Activated CD4-positive, alpha-beta T cell treated with anti-CD3 and anti-CD28 coated beads, Interleukin-2, amount 50 U/mL, for 4 hours (primary cell): ENCODE measurements at places on chromosomes 16 and 17.

DNA sequence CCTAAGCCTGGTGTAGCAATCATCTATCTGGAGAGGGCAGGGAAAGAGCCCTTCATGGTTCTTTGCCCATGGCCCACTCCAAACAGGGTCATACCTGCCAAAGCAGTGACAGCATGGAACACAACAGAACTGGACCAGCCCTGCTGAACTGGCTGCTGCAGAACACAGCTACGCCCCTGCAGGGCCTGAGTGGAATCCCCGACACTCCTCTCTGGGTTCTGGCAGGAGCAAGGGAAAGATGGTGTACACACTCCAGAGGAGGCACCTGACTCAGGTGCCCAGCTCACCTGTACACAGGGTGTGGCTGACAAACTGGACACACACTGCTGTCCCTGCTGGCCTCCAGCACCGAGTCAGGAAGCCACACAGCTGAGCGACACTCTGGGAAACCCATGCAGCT lies 19.8 kb downstream of the MIEF2 start:
- no peak for DNase-seq

GRCh38 chr16:50274326-50275097 lies 8.2 kb downstream of the ADCY7 start:
- no peak for DNase-seq

DNA sequence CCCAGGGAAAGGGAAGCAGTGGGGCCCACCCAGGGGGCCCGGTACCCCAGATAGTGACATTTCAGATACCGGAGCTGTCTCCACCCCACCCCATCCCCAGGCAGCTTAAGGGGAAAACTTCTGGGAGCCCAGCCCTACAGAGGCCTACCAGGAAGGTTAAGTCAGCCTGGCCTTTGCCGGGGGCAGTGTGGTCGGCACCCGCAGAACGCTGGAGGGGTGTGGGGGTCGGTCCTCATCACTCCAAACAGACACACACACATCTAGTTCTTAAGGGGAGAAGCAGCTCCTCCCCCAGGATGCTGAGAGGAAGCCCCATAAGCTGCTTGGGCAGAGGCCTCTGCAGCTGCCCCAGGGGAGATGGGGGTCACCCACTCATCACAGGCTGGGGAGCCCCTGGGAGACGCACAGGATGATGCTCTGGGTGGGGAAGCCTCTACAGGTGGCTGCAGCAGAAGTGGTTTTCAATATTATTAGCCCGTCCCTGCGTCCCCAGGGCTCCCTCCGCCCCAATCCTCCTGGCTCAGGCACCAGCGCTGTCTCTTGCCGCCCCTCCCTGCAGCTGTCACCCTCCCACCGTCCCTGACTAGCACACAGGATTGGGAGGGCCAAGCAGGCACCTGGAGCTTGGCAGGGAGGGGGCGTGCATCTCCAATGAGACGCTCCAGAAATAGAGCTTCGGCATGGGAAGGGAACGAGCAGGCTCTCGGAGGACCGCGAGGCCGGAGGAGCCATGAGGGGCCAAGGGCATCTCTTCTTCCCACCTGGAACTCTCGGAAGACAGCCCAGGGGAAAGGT lies 1.4 kb upstream of the ABR start:
- no peak for DNase-seq

GRCh38 chr16:79747688-79748087 lies 147.2 kb upstream of the MAF start:
- no peak for DNase-seq

DNA sequence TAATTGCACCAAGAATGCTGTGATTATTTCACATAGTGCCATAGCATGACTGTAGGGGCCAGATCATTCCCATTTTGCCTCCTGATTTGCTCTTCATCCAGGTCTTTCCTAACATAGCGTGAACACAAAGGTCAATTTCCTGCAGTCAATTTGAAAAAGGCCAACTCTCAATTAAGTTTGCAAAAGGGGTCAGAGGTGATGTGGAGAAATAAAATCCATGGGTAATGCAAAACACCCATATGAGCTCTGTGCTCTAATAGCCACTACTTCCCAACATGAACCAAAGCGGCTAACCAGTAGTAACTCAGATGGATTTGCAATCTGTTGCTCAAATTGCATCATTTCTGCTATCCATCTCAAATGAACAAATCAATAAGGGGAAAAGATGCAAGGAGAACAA lies 275.5 kb upstream of the SOX9 start:
- DNase-seq = no peak

GRCh38 chr16:81455006-81455405 lies 10.4 kb downstream of the CMIP start:
- DNase-seq = no peak

- DNase-seq = peak; percentile 24
These were observed 768 bp upstream of the TBX6 start for GRCh38 chr16:30092373-30093010.

GRCh38 chr17:3718201-3718600 lies 5.5 kb upstream of the HASPIN start:
- no peak for DNase-seq

GRCh38 chr17:64117981-64118979 lies 11.7 kb downstream of the ERN1 start:
- DNase-seq = no peak

DNA sequence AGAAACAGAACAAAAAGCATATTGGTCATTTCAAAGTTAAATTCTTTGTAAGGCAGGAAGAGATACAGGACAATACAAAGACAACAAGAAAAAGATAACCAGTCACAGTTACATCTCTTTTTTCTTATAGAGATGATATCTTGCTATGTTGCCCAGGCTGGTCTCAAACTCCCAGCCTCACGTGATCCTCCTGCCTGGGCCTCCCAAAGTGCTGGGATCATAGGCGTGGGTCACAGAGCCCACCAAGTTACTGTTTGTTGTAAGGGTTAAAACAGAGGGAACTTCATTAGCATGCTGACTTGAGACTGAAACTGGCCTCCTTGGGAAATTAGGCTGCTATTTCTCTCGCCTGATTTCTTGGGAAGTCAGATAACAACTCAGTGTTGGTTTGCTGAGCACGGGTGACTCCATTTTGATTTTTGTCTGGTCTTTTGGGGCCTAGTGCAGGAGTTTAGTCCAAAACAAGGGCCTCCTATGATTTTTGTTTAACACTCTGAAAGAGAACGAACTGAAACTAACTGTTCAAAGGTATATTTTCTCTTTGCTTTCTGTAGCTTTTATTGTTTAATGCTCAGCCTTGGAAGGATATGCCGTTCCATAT lies 31.5 kb upstream of the SEC14L1 start:
- no peak for DNase-seq

DNA sequence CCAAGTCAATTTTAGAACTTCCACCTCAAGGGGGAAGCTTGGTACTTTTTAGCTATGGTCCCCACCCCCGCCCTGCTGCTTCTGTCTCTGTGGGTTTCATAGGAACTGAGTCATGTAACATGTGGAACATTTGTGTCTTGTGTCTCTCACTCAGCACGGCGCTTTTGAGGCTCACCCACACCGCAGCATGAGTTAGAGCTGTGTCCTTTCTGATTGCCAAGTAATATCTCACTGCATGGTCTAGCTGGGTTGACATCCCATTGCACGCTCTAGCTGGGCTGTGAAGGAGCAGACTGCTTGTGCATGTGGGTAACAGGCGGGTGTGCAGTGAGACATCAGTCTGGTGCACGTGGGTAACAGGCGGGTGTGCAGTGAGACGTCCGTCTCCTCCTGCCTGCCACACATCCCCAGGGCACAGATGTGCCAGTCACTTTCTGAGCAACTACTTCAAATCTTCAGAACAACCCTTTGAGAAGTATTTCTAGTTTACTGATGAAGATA lies 26.4 kb upstream of the SLC7A5 start:
- DNase-seq = peak; percentile 80

DNA sequence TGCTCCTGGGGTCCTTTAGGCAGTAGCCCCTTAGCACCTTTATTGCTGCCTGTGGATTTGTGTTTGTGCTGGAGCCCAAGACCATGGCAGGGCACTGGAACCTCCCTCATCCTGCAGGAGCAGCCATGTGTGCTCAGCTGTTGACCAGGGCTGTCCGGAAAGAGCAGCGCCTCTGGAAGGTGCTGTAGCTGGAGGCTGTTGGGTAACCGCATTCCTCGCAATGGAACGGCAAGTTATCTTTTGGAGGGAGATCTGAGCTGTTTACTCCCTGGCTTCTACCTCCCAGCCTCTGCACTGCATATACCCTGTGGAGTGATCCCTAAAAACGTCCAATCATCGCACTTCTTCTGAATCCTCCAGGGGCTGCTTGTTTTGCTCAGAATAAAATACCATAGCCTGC lies 291.0 kb downstream of the SNX29 start:
- no peak for DNase-seq

DNA sequence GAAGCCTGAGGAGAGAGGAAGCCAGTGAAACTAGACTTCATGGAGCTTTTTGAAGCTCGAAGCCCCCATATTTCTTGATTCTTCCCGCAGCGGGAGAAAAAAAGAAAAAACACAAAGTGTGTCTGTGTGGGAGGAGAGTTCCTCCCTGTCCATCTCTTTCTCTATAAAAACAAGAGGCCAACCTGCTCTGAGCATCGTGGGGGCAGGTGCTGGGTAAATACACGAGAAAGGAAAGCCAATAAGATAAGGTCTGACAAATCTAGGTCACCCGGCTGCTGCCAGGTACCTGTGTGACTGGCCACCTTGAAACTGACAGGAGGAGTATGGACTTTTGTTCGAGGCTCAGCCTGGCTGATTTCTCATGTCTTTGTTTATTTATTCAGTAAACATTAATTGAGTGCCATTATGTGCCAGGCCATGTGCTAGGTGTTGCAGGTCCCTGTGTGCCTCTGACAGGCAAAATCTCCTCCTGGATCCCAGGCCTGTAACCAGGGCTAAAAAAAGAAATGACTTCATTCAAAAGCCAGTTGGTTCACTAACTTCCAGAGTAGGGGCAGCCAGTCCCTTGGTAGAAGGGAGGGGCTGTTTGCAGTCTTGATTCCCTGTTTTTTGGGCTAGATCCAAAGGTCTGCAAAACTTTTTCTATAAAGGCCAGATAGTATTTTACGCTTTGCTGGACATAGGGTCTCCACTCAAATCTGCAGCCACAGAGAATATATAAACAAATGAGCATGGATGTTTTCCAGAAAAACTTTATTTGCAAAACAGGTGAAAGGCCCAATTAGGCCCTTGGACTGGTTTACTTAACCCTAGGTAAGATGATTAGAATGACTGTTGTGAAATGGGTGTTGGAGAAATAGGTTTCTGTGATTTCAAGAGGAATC lies 35.6 kb downstream of the YPEL2 start:
- no peak for DNase-seq

DNA sequence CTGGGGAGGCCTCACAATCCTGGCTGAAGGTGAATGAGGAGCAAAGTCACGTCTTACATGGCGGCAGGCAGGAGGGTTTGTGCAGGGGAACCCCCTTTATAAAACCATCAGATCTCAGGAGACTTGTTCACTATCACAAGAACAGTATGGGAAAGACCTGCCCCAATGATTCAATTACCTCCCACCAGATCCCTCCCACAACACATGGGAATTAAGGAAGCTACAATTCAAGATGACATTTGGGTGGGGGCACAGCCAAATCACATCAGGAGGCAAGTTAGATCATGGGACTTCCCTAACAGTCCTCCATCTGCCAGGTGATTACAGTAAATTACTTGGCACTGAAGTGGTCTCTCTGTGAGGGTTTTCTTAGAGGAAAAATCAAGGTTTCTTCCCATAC lies 5.3 kb downstream of the TMEM114 start:
- no peak for DNase-seq

DNA sequence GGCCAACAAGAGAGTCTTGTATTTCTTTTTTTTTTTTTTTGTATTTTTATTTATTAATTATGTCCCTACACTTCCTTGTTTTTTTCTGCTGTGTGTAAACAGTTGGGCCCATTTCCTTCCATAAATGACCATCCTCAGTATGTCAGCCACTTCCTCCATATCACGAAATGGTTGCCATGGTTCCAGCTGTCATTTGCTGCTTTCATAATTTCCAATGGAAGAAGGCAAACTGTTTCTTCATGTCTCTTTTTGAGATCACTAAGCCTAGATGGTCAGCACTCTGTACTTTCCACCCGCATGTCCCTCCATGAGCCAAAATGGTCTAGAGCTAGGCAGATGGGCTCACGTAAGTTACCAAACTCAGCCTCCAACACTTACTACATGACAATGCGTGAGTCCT lies 133.5 kb upstream of the FOXF1 start:
- DNase-seq = no peak

DNA sequence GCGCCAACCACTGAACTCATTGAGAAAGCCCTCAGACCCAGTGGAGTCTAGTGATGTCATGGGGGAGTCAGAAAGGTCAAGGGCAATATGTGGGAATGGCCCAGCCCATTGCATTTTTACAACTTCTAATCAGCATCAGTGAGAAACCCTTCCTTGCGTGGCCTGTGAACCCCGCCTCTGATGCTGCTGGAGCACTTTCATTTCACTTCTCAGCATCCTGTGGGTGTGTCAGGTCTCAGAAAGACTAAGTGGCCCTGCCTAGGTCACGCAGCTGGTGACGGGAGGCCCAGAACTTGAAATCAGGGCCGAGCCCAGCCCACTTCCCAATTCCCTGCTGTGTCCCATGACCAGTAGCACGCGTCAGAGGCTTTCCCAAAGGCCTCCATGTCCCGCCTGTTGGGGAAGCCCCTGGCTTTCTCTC lies 6.1 kb downstream of the DNAI2 start:
- peak; percentile 42 for DNase-seq

GRCh38 chr17:70153210-70153609 lies 16.1 kb upstream of the KCNJ2 start:
- DNase-seq = no peak

DNA sequence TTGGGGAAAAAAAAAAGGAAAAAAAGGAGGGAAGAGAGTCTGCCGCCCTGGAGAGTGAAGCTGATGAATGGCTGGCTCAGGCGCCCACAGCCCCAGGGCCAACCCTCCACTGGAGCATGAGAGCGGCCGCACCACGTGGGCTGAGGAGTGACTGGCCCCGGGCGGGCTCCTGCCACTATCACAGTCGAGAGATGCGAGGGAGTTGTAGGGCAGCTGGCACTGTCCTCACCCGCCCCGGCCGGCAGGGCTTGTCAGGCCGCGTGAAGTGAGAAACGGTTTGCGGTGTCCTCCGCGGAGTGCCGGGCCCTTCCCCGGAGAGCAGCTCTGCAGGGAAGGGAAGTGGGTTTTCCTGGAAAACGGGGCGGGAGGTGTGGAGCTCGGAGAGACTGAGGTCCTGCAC lies 45.9 kb downstream of the JPH3 start:
- DNase-seq = no peak

DNA sequence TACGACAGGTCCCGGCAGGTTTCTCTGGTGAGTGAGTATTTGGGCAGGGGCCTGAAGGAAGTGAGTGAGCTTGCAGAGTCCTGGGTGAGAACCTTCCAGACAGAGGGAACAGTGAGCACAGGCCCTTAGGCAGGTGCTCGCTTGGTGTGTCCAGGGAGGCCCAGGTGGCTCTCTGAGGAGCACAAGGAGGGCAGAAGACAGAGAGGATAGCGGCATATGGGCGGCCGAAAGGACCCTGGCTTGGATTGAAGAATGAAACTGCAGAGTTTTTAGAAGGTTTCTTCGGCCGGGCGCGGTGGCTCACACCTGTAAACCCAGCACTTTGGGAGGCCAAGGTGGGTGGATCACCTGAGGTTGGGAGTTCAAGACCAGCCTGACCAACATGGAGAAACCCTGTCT lies 6.7 kb downstream of the DRG2 start:
- DNase-seq = no peak

GRCh38 chr16:70391881-70392481 lies 45.3 kb downstream of the DDX19A start:
- DNase-seq = no peak
